Posterior vena cava (tissue), 2 donors: ENCODE measurements at places on chromosomes 3 and 15. TPM values are rescaled to one million over a fixed set of nuclear protein-coding genes. Genes with fewer than 3 reads are reported as not detected.

DNA sequence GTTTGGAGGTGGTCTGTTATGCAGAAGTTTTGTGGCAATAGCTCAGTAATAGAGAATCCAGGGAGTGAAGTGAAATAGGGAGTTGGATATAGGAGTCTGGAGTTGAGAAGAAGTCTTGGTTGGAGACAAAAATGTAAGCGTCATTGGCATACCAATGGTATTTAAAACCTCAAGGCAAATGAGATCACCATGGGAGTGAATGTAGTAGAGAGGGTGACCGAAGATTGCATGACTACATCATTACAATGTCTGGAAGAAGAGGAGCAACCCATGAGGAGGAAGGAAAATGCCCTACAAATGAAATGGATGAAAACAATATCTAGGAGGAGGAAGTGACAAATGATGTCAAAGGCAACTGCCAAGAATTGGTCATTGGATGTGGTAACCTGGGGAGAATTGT lies 54.4 kb downstream of the CNTN4 start:
- no peak for DNase-seq

The CYP8B1 gene
- total RNA-seq: 0.10 TPM

The MGLL gene
- 107 TPM for total RNA-seq

DNA sequence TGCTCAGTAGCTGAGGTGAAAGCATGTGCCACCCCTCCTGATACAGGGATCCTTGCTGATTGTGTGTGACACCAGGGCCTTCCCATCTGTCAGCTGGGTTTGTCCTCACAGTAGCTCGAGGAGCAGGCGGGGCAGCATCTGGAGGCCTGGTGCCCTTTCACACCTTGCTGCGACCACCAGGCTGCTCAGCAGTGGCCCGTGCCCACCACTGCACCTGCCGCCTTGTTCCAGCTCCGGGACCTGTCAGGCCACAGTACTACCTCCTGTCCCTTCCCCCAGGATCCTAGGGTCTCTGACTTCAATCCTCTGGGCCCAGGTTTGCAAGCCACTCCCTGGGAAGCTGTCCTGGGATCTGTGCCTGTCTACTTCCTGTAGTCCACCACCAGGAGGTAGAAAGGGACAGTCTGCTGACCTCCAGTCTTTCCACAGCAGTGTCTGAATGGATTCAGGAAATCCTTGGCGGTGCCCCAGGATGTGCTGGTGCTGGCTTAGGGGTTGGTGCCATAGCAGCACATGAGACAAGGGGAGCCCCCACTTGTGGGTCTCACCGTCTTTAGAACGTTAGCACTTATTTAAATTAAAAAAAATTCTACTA lies 27.5 kb downstream of the APBA2 start:
- DNase-seq: peak; percentile 69

DNA sequence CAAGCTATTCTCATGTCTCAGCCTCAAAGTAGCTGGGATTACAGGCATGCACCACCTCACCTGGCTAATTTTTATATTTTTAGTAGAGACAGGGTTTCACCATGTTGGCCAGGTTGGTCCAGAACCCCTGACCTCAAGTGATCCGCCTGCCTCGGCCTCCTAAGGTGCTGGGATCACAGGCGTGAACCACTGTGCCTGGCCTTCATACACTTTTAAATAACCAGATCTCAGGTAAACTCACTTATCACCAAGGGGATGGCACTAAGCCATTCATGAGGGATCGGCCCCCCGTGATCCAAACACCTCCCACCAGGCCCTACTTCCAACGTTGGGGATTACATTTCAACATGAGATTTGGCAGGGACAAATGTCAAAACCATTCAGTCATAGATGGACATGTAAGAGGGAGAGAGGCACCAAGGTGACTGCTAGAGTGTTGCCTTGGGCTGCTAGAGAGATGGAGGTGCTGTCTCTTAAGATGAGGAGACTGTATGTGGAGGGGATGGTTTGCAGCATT lies 13.3 kb upstream of the DOCK3 start:
- DNase-seq: peak; percentile 66

The RUVBL1 gene
- 18.4 TPM for total RNA-seq

- peak; percentile 96 for DNase-seq
These were observed 5.8 kb downstream of the PRRT3 start for GRCh38 chr3:9946112-9947024.

GRCh38 chr3:51954105-51954504 lies 1.1 kb upstream of the GPR62 start:
- DNase-seq: no peak
